ENCODE measurements at places on chromosomes 6 and 20. TPM values are rescaled to one million over a fixed set of nuclear protein-coding genes. Genes with fewer than 3 reads are reported as not detected.

DNA sequence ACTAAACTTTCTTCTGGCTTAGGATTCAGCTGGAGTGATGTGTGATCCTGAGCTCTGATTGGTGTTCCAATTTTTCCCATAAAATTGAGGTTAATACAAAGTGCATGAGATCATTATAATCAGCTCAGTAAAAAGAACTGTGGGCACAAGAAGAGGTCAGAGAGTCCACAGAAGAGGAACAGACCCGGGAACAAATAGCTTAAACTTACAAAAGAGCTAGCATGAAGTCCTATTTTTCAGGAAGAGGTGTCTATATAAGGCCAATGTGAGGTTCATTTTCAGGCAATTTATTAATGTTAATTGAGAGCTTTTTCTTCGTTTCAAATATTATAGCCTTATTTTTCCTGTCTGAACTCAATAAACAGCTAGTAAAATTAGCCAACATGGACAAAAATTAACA is 26.9 kb upstream of the STX11 start:
- no peak for DNase-seq

DNA sequence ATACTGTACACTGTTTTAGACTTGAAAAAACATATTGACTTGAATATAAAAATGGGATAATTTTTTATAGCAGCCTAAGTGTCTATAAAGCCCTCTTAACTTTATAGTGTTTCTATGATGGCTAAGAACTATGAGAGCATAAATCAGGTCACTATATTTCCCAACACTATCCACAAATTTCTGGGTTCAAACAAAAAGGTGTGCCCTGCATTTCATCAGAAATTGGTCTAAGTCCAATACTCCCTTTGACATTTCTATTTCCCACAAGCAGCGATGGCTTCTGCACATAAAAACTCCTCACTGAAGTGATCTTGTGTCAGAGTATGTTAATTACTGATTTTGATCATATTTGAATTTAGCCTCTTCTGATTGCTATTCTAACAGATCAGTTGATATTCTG is 143.9 kb downstream of the WDR27 start:
- DNase-seq: no peak

DNA sequence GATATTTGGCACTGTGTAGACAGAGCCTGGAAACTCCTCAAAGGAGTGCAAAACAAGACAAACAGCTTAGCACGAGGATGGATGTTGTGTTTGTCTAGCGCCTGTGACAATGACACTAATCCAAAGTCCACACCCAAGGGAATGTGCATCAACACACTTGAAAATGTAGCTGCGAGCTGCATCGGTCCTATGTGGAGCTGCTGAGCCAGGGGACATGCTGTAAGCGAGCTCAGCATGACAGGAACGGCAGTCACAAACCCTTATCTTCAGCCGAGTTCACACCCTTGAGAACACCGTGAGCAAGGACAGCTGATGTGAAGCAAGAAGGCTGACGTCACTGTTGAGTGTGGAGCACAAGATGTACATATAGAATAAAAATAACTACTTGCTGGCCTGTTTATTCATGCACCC is 684.3 kb downstream of the QKI start:
- no peak for DNase-seq

- no peak for DNase-seq
Measured at GRCh38 chr6:89613790-89614189, 24.8 kb downstream of the LYRM2 start.

DNA sequence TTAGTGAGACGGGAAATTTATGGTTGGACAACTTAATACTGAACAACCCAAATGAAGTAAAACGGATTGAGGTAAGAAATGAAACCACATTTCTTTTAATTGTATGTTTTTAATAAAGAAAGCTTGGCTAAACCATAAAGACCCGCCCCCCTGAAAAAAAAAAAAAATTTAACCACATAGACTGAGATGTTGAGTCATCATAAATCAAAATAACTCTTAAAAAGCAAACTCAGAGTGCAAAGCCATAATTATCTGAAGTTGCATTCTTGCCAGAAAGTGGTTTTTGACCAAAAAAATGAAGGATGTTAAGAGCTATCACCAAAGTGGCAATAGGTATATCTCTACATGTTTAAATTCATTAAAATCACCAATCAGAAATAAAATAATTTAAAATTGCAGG is 101.8 kb upstream of the COL21A1 start:
- no peak for DNase-seq

DNA sequence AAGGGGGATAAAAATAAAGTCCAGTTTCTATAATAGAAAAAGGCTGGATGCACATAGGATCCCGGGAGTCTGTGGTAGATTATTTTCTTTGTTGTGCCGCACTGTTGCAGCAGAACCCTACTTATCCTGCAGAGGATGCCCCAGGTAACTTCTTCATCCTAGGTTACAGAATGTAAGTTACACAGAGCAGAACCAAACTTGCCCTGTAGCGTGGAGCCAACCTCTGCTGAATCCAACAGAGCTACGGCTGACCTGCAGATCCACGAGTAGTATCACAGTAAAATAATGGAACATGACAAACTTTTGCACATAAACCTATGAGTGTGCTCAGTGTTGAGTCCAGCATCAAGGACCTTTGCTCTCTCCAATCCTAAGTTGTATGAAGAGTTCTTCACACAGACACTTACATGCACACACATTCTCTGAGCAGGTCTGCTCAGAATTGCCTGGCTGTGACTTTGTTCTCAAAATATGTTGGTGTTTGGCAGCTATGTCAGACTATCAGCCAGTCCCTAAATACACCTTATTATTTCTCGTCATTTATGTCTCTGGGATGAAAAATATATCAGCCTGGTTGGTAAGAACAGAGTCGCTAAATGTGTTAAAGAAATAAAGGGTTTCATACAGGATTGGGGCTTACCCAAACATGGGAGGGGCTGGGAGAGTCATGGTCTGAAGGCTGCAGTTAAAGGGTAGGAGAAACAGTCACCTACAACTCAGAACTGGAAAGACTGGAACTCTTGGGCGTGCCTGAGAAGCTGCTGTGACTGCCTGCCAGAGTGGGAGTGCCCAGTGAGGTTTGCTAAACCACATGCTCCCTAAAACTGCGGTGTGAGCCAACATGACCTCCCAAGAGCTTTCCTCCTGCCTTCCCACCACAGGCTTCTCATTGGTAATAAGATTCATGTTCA is 165.1 kb upstream of the SLC24A3 start:
- no peak for DNase-seq

GRCh38 chr20:813390-813789 is 20.1 kb upstream of the FAM110A start:
- no peak for DNase-seq

DNA sequence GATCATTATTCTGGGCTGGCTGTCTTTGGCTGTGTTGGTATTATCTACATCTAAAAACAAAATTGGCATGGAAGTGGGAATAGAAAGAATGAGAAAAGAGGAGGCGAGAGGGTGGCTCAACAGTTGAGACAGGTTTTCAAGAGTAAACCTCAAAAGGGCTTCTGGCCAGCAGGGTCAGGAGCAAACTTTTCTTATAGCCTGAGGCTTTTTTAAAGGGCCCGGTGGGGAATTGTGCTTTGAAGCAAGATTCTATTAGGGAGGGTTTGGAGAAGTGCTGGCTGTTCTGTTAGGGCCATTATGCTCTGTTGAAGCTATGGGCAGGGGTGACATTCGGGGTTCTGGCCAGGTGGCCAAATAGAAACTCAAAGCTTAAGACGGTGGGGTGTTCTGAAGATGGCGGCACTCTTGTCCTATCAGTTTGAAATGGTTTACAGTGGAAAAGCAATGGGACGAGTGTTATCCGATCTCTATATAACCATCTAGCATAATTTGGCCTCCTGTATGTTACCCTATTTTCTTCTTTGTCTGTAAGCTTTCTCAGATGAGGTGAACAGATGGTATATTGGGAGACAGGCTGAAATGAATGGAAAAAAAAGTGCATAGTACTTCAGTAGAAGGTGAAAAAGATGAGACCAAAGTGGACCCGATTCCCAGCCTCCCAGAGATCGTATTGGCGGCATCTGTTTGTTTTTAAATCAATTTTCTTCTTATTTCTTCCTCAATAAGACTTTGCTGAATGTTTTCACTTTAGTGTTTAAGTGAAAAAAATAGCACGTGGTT is 132.1 kb upstream of the CNR1 start:
- no peak for DNase-seq

DNA sequence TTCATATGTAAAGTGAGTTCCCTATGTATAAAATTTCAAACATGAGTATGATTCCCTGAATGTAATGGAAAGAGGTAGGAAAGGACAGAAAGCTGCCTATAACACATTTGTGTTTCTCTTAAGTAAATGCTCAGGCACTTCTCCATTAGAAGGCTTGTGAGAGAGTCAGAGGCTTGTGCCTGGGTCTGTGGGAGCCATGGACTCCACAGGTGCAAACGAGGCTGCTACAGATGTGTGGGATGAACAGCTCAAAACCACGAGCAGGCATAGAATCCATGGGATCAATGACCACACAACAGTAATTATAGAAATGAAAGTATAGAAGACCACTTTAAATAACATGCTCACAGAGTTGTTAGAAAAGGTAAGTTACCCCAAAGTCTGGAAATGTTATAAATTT is 134.4 kb downstream of the ARID1B start:
- DNase-seq: no peak

GRCh38 chr6:137370871-137371633 is 123.1 kb downstream of the OLIG3 start:
- no peak for DNase-seq

DNA sequence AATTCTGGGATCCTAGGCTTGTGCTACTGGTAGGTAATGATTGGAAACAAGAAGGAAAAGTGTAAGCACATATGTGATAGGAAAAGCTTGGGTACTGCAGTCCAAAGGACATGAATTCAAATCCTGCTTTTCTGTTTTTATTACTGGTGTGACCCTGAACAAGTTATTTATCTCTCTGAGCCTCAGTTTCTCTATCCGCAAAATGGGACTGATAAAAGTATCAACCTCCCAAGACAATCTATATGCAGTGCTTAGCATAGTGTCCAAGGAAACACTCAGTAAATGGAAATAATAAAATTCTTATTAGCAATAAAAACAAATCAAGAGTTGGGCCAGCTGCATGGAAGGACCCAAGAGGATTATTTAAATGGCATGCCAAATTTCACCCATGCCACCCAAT is 108.5 kb downstream of the ZMYND8 start:
- no peak for DNase-seq

ISM1 gene
- 1.1 TPM for polyA plus RNA-seq

PAQR8 gene
- polyA plus RNA-seq: 4.9 TPM

NMBR gene
- 0.14 TPM for polyA plus RNA-seq

KCNK15 gene
- polyA plus RNA-seq: 0.40 TPM

SPATA25 gene
- 9.2 TPM for polyA plus RNA-seq

IL17F gene
- polyA plus RNA-seq: not detected

BTN1A1 gene
- 0.25 TPM for polyA plus RNA-seq
